Stimulated activated CD4-positive, alpha-beta T cell treated with anti-CD3 and anti-CD28 coated beads, Interleukin-4, amount 100 ng/mL, for 1 hour (primary cell): ENCODE measurements at places on chromosomes 2 and 18.
A peak's percentile ranks its signal among the peaks of the same experiment; 100 is the strongest.

- no peak for DNase-seq
These were observed 154.7 kb downstream of the RBM43 start for GRCh38 chr2:151106805-151107506.

DNA sequence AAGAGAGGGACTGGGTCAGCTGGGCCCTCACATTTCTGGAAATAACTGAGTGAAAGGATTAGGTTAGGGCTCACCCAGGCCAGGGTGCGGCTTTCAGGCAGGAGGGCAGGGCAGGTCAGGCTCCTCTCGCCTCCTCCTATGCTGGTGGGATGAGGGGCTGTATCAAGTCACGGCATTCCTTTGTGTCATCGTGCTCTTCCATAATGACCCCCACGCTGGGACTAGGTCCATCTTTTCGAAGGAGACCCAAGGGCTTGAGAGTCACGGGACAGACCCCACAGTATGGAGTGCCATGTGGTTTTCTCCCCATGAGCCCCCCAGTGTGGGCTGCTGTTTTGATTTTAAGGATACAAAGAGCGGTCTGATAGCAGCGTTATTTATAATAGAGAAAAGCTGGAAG is 137.8 kb upstream of the COPS8 start:
- DNase-seq, result no peak

DNA sequence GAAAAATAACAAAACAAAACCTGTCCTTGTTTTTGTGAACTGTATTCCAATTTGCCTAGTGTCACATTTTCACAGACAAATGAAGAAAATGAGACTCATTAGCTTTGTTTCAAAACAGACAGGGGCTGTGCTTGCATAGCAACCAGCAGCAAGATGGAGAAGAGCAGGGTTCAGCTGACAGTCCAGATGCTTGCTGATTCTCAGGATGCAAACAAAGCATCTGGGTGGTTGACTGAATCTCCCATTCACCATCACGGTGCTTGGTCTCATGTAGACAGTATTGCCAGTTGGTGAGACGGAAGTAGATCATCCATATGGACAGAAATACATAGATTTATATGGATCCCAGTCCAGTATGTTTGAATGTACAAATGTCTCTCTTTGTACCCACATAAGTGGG is 326.8 kb downstream of the CCDC85A start:
- DNase-seq, result no peak

DNA sequence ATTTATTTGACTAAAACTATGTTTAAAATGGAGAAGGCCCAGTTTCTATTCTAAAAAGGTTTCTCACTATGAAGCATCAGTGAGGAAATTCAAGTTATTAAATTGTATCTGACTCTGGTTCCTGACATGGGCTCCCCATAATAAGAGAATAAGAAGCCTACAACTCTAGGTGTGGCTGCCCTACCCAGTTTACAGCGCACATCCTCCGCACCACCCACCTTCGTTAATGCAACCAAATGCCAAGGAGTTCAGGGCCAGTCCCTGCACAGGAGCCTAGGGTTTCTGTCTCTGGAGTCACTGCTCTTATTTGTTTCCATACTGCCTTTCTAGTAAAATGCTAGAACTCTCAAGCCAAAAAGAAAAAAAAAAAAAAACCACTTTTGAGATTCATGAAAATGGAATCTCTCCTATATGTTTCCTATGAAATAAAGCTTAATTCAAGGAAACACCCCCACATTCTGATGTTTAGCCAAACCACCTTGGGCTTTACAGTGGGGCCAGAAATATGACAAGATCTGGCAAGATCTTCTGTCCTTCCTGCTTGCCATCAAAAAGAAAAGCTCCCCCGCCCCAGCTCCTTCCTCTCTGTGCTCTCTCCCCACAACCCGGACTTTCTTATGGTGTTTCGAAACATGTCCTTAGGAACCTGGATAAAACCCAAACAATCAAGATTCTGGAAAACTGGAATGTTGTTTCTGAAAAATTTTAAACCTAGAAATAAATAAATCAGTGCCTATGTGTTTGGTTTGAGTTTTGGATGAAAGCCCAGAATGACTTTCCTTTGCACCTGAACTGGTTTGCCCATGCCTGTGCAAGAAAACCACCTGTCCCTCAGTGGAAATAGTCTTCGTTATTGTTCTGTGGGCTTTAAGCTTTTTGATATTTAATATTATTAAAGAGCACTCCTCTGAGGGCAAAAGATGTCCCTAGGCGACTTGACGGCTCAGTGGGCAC is 136.7 kb downstream of the SP3 start:
- no peak for DNase-seq

GRCh38 chr2:152335726-152336118 is 748 bp downstream of the FMNL2 start:
- peak; percentile 25 for DNase-seq

DNA sequence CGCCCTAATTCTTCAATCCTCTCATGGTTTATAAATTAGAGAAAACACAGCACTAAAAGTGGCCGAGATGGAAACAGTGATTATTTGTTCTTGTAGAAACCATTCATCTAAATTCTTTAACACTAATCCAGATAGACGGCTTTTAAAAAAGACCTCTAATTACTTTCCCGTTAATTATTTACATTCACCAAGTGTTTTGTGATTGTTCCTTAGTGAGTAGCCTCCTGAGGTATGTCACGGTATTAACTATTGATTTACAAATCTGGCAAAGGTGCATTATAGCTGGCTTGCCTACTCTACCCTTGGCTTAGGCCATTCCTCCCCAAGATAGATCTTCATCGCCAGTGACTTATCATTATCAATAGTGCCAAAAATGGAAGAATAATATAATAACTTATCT is 436.4 kb upstream of the ST6GAL2 start:
- DNase-seq, result no peak

GRCh38 chr2:53202063-53202462 is 565.5 kb upstream of the CHAC2 start:
- DNase-seq, result no peak

GRCh38 chr2:226813148-226813701 is 13.6 kb upstream of the IRS1 start:
- no peak for DNase-seq

GRCh38 chr2:204695506-204695905 is 150.2 kb downstream of the PARD3B start:
- DNase-seq, result no peak

- no peak for DNase-seq
These were observed 4.0 kb downstream of the TMEM17 start for GRCh38 chr2:62501794-62502500.

GRCh38 chr2:38733300-38733971 is 17.7 kb downstream of the SRSF7 start:
- no peak for DNase-seq

DNA sequence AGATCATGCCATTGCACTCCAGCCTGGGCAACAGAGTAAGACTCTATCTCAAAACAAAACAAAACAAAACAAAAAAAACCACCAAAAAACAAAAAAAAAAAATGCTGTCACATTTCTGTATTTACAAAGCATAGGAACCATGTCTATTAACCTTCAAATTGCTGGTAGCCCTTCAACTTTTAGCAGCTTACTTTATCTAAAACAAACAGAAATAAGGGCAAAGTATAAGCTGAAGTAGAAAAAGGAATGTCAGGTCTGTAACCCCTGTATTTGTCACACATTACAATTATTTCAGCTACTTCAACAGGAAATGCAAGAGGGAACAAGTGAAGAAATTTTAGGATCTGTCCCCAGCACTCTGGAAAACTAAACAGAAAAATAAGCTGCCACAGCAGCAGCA is 25.4 kb downstream of the TYMS start:
- no peak for DNase-seq

DNA sequence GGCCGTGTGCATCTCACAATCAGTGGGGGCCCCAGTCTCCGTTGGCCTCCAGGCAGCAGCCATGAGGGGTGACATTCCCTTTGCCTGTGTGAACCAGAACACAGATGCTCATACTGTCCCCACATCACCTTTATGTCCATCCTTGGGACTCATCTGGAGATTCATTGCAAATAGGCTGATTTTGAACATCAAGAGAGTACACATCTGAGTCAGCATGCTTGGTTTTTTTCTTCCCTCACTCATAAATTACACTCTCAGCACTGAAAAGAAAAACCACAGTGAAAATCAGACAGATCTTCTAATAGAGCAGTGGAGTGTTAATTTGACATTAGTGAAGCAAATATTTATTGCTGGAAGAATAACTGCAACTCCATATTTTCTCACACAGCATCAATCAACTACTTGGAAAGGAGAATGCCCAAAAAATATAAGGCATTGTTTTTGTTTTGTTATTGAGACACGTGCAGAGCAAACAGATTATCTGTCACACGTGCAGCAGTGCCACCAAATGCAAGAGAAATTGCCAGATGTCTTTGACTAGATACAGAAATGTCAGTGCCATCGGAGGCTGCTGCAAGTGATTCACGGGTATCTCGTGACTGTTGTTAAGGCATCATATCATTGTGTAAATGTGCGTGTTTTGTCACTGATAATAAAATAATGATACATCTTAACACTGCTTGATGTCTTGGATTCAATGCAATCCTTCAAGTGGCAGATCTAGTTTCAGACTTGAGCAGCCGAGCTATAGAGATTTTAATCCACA is 10.9 kb downstream of the APCDD1 start:
- no peak for DNase-seq

DNA sequence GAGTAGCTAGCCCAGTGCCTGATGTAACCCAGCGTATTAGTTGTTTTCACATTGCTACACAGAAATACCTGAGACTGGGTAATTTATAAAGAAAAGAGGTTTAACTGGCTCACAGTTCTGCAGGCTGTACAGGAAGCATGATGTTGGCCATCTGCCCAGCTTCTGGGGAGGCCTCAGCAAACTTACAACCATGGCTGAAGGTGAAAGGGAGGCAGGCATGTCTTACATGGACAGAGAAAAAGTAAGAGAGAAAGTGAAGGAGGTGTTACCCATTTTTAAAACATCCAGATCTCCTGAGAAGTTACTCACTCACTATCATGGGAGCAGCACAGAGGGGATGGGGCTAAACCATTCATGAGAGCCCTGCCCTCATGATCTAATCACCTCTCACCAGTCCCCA is 6.1 kb upstream of the CYRIA start:
- DNase-seq, result no peak

GRCh38 chr18:4181086-4181485 is 274.0 kb downstream of the DLGAP1 start:
- DNase-seq, result no peak

DNA sequence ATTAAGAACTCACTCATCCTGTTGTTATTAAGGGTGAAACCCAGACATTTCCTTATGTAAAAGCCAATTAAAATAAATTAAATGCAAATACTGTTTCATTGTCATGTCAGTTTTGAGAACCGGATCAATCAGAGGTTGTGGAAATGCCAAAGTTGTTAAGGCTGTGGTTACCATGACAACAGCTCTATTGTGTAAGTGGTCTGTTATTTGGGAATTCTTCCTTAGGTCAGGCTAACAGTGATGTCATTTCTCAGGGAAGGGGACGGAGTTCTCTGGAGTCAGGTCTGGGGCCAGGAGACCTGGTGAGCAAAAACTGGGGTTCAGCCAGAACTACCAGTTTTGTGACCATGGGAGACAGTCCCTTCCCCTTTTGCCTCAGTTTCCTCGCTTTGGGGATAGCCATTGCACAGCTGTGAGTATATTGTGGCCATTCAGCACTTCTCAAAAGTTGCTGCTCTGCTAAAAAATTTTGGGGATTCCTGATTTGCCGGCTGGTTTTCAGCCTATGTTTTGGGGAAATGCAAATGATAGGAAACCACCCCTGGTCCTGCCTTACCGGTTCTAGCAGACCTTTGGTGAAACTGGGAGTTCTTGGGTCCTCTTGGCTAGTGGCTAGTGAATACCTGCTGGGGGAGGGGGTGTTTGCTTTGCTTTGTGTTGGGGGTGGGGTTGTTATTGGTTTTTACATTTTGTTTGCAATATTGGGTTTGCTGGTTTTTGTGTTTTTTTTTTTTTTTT is 21.6 kb downstream of the HPCAL1 start:
- no peak for DNase-seq

GRCh38 chr18:686339-687111 is 25.9 kb downstream of the ENOSF1 start:
- DNase-seq, result no peak

- DNase-seq, result no peak
These were observed 56.4 kb downstream of the CRIM1 start for GRCh38 chr2:36411962-36412444.

GRCh38 chr2:85831735-85832134 is 57.1 kb downstream of the ST3GAL5 start:
- DNase-seq, result no peak

DNA sequence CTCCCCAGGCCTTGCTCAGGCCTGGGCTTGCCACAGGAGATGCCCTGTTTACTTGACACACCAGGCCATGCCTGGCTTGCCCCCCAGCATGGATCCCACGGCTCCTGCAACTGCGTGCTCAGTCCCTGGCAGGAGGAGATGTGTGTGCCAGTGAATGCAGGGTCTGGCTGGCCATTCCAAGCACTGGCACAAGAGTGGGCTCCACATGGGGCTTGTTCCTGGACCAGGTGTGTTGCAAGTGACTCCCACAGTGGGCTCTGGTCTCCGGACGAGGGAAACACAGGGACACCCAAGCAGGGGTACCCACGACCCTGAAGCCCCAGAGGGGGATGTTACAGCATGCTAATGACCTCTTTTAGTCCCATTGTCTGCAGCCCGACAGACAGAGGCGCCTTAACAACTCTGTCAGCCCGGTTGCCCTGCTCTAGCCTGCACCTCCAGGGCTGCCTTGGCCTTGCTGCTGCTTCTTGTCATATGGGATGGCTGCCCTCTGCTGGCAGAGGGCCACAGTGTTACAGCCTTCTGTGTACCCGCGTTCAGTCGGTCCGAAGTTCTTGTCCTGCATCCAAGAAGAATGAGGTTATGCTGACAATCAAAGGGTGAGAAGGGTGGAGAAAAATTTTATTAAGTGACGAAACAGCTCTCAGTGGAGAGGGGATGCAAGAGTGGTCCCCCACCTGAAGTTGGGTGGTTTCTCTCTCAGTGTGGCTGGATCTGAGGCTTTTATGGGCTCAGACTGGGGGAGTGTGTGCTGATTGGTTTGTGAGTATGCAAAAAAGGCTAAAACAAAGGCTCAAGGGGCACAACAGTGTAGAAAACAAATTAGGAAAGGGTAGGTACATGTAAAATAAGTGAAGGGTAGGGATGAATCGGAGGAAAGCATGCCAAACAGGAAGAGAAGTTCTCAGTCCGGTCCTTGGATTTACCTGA is 180.4 kb downstream of the MBD5 start:
- DNase-seq, result peak; percentile 42

DNA sequence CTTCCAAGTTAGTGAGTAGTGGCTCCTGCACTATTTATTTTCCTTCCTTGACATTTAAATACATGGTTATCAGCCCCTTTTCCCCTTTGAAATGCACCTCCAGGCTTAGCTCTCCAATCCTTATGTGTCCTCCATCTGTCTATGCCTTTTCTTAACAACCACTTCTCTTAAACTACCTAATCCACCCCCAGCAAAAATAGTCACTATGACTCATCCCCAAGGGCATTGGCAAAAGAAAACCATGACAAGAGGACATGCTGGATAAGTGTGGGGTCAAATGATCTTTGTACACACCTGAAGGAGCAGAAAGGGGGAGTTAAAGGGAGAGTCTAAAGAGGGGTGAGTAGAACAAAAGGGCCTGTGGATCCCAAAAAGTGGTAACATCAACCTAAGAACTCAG is 127.2 kb downstream of the ANKRD44 start:
- no peak for DNase-seq

GRCh38 chr18:48472610-48473009 is 63.4 kb upstream of the ZBTB7C start:
- DNase-seq, result no peak

GRCh38 chr2:15688924-15689568 is 97.4 kb downstream of the DDX1 start:
- no peak for DNase-seq

GRCh38 chr2:215861607-215862350 is 151.6 kb downstream of the MREG start:
- DNase-seq, result no peak

- no peak for DNase-seq
These were observed 38.0 kb upstream of the NEDD4L start for GRCh38 chr18:58005885-58006523.
